ENCODE measurements at places on chromosomes 1 and 21. TPM values are rescaled to one million over a fixed set of nuclear protein-coding genes. Genes with fewer than 3 reads are reported as not detected.

The USH2A gene
- not detected for total RNA-seq

The SLC6A9 gene
- 4.8 TPM for total RNA-seq

The PTGS2 gene
- total RNA-seq = not detected

The LDLRAD1 gene
- total RNA-seq = not detected

The PROK1 gene
- not detected for total RNA-seq

The NBPF10 gene
- total RNA-seq = 2.8 TPM

The OR2T11 gene
- total RNA-seq = not detected

The SPRR1B gene
- total RNA-seq = not detected

The SPATA1 gene
- total RNA-seq = 1.7 TPM

The PTPRF gene
- total RNA-seq = 0.37 TPM

The DIO1 gene
- total RNA-seq = not detected

The AXDND1 gene
- 0.42 TPM for total RNA-seq

The TSNAX gene
- 44.5 TPM for total RNA-seq

The TLR5 gene
- total RNA-seq = 0.58 TPM

The CEPT1 gene
- total RNA-seq = 42.1 TPM

The CD84 gene
- total RNA-seq = 14.7 TPM

The HSD3B2 gene
- not detected for total RNA-seq

The FCGR2B gene
- not detected for total RNA-seq

The GJA8 gene
- not detected for total RNA-seq

The VAV3 gene
- 1.3 TPM for total RNA-seq

The CNN3 gene
- 1.2 TPM for total RNA-seq

The FBXO2 gene
- 2.1 TPM for total RNA-seq

The CRB1 gene
- 0.06 TPM for total RNA-seq

The OR6N2 gene
- total RNA-seq = not detected

The TEX38 gene
- total RNA-seq = not detected

The TRIM58 gene
- 0.69 TPM for total RNA-seq

The PPIAL4G gene
- 1.1 TPM for total RNA-seq

The HES3 gene
- not detected for total RNA-seq

The SLAMF1 gene
- 70.6 TPM for total RNA-seq

The VSIG8 gene
- not detected for total RNA-seq

The FAM177B gene
- not detected for total RNA-seq

The FAM43B gene
- not detected for total RNA-seq

The FCRL6 gene
- total RNA-seq = 0.15 TPM

The LCE3E gene
- not detected for total RNA-seq

The GSTM5 gene
- 0.17 TPM for total RNA-seq

The AMY1B gene
- total RNA-seq = not detected

The NBPF6 gene
- not detected for total RNA-seq

The RASAL2 gene
- not detected for total RNA-seq

The NOTCH2 gene
- total RNA-seq = 64.0 TPM

The PER3 gene
- 2.1 TPM for total RNA-seq

The SLC30A7 gene
- 32.8 TPM for total RNA-seq

The LHX8 gene
- not detected for total RNA-seq

The S100A7 gene
- not detected for total RNA-seq

The ABL2 gene
- total RNA-seq = 8.2 TPM

The PROX1 gene
- 0.15 TPM for total RNA-seq

The MCOLN3 gene
- 3.5 TPM for total RNA-seq

The LAMC1 gene
- total RNA-seq = not detected

The GBP6 gene
- 0.27 TPM for total RNA-seq

The SLC41A1 gene
- total RNA-seq = 12.2 TPM

The SLAMF6 gene
- 25.1 TPM for total RNA-seq

The RAVER2 gene
- 1.7 TPM for total RNA-seq

The BARHL2 gene
- total RNA-seq = not detected

The TAL1 gene
- total RNA-seq = not detected

The FCER1G gene
- total RNA-seq = 3.0 TPM

The PLEKHN1 gene
- total RNA-seq = 3.2 TPM
